ENCODE measurements at places on chromosomes 7 and 10.

- no peak for DNase-seq
These were observed 188.6 kb downstream of the MGMT start for GRCh38 chr10:129655679-129656031.

DNA sequence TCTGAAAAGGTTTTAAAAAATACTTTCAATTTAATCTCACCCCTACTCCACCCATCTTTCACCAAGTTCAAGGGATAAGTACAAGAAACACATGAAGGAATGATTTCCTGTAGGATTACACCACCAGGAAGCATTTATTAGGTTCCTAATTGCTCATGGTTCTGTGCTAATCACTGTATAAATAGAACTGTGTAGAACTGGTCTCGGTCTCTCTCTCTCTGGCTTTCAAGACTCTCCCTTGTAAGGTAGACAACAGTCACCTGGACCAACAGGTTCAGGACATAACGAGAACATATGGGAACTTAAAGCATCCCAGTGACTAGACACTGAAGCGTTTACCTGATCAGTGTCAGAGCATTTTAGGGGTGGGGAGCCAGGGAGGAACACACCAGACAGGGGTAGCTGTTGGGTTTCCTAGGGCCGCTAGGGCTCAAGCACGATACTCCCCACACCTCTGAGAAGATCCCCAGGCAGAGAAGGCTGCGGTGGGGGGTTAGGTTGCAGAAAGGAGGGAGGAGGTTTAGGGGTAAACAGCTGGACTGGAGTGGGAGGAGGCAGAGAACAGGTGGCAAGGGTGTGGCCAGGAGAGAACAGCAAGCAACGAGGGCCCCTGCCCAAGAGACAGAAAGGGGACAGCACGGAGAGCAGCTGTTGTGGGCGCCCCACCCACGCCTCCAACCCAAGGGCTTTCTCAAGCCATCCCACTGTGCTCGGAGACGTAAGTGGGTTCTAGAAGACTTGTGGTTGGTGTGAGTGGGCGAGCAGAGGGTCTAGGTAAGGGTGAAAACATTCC lies 52.5 kb upstream of the USP6NL start:
- no peak for DNase-seq

DNA sequence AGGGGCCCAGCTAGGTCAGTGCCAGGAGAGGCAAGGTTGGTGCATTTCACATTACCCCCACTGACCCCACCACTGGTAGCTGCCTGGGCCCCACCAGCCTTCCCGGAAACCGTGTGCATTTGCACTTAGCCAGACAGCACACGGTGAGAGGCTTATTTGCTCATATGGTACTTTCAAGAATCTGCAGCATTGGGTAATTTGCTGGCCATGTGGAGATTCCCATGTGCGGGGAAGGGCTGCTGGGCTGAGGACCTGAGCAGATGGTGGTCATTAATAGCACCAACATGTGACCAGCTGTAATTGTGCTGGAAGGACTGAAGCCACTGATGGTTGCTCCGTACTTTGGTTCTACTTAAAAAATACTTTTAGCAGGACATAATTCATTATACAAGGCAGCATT lies 323.8 kb downstream of the DPP6 start:
- DNase-seq: no peak

DNA sequence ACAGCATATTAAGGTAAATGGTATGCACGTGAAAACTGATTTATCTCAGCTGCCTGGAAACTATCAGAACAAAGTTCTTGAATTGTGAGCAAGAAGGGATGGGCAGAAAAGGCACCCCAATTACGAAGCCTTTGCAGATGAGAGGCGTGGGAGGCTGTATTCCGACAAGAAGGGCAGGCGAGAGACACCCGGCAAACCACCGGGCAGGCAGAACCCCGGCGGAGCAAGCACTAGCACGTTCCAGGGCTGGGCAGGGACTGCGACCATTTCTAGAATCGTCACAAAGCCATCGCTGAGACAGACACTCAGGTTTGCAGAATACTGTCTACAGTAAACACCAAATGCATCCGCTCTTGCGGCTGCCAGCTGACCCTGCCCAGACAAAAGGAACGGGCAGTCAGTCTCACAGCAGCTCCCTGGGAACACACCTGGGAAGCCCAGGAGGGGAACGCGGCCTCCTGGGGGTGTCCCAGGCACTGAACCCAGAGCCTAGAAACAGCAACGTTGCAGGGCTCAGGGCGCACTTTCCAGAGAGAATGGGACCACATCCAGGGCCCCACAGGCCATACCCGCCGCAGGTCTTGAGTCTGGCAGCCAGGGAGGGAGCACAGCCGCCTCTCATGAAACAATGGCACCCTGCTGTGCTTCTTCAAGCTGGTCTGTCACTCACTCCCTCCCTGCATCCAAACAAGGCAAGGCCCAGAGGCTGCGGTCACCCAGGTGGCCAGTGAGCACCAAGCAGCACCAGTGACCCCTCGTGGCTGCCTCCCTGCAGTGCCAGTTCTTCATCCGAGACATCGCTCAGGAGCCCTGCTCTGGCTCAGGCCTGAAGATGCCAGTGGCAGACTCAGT lies 261.9 kb downstream of the PTPRN2 start:
- no peak for DNase-seq

DNA sequence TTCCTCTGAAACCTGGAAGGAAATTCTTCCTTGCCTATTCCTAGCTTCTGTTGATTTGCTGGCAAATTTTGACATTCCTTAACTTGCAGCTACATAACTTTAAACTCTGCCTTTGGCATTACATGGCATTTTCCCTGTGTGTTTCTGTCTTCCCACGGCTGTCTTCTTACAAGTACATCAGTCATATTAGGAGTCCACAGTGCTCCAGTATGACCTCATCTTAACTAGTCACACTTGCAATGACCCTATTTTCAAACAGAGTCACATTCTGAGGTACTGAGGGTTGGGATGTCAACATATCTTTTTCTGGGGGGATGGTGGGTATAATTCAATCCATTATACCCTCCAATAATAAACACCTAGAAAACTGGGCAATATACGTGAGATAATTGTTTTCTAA lies 37.4 kb upstream of the EPHB6 start:
- no peak for DNase-seq

DNA sequence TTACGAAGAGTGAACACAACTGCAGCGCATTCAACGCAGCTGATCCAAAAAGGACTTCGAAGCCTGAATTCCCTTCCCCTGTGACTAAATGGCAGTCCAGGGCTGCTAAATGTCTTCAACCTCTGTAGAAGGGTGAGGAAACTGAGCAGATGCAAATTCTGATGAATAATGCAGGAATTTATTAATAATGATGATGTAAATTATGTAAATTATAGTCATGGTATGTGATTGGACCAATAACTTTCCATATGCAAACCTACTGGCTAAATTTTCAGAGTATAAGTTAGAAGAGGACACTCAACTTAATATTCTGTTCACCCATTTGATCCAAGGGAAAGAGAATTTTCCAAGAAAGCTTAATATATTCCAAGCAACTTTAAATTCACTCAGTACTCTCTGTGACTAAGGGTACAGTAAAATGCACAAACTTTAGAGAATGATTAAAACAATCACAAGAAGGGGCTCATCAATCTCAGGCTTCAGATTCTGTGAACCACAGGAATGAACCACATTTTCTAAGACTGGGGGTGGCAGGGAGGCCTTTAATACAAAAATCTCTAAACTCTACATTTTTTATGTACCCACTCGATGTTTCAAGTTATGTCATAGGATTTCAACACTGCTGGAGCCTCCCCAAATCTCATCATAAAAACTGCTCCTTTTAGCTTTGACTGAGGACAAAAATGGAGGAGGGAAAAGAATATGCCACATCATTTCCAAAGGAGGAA lies 3.5 kb downstream of the FGFR2 start:
- no peak for DNase-seq

DNA sequence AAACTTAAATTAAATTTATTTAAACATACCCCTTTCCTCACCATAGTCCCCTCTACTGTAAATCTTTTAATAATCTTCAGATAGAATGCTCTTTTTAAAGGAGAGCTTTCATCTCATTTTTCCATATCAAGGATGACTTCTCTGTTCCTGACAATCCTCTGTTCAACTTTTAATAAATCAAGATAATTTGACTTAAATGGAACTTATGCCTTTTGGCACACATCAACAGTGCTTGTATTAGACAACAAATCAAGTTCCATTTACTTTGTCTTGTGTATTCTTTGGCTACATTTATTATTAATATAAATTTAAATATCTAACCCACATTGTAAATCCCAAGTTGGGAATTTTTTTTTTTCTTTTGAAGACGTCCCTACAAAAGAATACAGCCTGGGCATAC lies 42.7 kb upstream of the HYAL4 start:
- DNase-seq: no peak
